ENCODE measurements at places on chromosomes 11 and 22.

DNA sequence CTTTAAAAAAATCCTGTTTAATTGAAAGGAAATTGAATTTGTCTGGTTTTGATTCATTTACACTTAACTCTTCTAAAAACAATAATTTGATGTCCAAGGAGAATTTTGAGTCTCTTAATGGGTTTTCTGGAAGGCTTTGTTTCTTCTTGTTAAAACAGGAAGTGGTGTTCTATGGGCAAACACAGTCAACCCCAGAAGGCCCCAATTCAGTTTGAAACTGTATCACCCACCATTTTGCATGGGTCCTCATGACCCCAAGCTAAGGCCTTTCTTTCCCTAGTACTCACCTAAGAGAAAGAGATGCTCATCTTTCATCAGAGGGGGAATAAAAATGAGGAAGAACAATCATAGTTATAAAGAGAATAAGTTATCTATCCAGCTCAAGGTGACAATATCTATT, 10.6 kb downstream of the FLI1 start:
- no peak for DNase-seq

GRCh38 chr22:42816336-42816735, 40.7 kb downstream of the ARFGAP3 start:
- DNase-seq, result no peak

- DNase-seq, result no peak
Measured at GRCh38 chr11:119774172-119774763, 45.3 kb upstream of the NECTIN1 start.

DNA sequence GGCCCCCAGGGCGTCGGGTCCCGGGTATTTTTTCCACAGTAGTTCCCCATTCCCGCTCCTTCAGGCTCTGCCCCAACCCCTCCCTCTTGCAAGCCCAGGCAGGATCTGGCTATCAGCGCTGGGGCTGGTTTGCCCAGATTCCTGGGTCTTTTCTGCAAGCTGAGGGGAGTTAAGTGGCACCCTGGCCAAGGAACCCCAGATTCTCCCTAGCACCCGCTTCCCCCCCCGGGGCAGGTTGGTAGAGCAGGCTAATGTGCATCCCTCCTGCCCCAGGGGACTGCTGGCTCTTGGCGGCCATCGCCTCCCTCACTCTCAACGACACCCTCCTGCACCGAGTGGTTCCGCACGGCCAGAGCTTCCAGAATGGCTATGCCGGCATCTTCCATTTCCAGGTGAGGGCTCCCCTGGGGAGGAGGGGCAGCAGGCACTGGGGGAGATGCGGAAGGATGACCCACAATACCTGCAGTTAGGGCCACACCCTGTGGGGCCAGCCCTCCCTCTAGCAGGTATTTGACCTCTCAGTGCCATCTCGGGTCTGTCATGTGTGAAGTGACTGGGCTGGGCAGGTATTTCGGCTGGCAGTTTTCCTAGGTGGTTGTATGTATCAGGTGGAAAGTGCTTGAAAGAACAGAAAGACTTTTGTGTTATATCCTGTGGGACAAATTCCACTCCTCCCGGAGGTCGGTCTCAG, 1.6 kb downstream of the CAPN1 start:
- DNase-seq, result no peak

GRCh38 chr11:110735455-110736170, 23.4 kb upstream of the ARHGAP20 start:
- DNase-seq, result no peak

DNA sequence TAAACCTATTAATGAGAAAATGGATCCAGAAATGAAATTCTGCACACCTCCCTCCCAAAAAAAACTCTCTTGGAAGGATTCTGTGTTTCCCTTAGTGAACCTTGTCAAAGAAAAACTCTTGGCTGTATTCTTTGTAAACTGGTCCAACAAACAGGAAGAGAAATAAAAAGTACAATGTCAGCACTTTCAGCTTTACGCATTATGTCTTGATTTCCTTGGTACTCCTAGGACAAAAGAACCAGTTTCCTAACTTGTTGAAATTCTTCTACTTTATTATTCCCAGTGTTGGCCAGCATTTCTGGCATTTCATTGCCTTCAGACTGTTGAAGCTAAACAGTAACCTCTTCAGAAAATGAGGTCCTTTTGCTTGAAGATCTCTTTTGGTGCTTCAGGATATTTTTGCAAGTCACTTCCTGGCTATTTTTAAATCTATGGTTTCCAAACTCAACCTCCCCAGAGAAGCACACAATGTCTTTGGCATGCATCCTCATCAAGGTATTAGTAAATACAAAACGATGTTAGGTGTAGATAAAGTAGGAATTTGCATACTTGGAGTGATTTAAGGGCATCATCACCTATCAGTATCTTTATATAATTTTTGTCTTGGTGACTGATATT, 342.7 kb downstream of the AASDHPPT start:
- DNase-seq, result no peak

DNA sequence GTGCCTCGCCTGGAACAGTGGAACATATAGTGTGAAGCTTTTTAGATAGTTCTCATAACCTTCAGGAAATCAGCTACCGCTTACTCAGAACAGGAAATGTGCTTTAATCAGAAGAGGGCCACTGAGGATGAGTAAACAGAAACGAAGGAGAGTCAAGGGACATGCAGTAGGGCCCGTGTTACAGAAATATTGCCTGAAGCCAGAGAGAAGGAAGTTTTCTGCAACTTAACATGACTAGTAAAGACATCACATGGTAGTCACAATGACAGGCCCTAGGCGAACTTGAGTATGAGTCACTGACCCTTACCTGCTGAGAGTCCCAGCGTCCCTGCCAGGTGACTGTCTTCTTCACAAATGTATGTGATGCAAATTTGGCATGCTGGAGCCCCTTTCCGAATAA, 39.4 kb downstream of the CARD18 start:
- DNase-seq, result no peak

GRCh38 chr11:14193644-14194043, 165.3 kb downstream of the RRAS2 start:
- DNase-seq, result no peak

GRCh38 chr22:50186181-50186714, 535 bp downstream of the TRABD start:
- DNase-seq, result no peak

- DNase-seq, result no peak
Measured at GRCh38 chr11:13302420-13302958, 24.9 kb downstream of the BMAL1 start.

DNA sequence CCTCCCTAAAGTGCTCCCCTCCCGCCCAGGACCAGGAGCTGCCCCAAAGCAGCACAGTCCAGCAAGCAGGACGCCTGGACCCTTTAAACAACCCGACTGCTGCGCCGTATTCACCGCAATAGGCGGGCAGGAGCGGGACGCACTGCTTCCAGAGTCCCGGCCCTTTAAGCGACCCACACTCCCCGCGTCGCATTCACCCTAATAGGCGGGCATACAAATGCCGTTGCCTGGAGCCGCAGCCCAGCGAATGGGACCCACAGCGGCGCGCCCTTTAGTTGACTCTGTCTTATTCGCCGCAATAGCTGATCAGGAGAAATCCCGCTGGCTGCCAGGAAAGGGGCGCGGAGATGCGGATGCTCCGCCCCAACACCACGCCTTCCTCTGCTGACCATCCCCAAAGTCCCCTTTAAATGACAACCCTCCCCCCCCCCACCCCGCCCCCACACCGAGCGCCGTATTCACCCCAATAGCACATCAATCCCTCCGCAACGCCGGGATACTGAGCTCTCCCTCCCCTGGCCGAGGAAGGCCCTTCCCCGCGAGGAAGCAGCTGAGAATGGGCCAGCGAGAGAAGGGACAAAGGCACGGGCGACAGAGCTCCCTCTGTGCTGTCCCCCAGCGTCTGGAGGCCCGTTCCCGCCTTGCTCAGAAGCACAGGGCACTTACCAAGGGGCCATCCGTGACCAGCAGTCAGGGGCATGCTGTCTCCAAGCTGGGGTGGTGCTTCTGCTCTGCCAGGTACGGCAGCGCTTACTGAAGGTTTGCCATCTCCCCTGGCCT, 4.7 kb downstream of the OSBPL5 start:
- peak; percentile 88 for DNase-seq

DNA sequence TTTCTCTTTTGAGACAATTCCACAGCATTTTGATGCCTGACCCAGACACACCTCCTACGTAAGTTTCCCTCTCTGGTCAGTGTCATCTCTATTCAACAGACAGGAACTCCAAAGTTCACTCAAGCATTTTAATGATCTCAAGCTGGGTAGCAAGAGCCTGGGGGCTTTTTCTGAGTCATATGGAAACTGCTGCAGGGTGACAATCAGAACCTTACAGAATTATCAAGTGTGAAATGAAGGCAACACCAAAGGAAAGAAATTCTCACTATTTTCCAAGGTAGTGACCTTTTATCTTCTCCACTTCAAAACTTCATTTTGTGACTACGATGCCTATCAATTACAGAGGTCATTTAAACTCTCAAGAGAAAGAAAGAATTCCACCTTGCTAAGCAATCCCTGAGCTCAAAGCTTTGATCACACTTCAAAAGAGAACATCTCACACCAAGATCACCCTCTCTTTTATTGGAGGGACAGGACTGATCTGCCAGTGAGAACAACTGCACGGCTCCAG, 229.0 kb upstream of the ZC3H12C start:
- DNase-seq, result no peak

DNA sequence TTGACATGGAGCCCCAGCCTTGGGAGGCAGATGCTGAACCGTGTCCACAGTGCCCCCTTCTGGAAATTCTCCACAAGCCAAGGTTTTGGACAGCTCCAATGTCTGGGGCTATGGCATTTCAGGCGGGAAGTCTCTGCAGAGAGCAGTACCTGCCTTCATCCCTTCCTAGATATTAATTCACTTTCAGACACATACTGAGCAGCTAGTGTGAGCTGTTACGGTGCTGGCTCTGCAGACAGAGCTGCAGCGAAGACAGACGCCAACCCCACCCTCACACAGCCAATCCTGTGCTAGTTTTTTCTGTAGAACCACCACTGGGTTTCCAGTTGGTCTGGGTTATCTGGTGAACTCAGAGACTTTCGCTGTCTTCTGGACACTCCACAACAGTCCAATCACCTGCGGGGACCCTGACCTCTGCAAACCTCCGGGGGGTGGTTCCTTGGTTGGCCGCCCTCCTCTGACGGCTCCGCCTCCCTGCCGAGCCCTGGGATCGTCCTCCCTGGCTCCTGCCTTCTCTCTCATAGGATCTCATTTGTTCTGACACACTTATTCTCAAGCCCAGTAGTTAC, 9.1 kb downstream of the LMF2 start:
- no peak for DNase-seq

GRCh38 chr11:1195682-1196515, 27.0 kb upstream of the MUC5B start:
- DNase-seq, result peak; percentile 63

GRCh38 chr22:24162436-24162835, 18.9 kb upstream of the SUSD2 start:
- DNase-seq, result no peak

- no peak for DNase-seq
Measured at GRCh38 chr11:107928767-107929507, 689 bp downstream of the RAB39A start.

- no peak for DNase-seq
Measured at GRCh38 chr11:109849051-109849450, 244.1 kb upstream of the ZC3H12C start.

GRCh38 chr11:126229858-126230540, 18.4 kb downstream of the FAM118B start:
- no peak for DNase-seq

GRCh38 chr11:65919573-65920371, 546 bp downstream of the DRAP1 start:
- no peak for DNase-seq

GRCh38 chr11:10667521-10667885, 26.1 kb downstream of the IRAG1 start:
- no peak for DNase-seq

DNA sequence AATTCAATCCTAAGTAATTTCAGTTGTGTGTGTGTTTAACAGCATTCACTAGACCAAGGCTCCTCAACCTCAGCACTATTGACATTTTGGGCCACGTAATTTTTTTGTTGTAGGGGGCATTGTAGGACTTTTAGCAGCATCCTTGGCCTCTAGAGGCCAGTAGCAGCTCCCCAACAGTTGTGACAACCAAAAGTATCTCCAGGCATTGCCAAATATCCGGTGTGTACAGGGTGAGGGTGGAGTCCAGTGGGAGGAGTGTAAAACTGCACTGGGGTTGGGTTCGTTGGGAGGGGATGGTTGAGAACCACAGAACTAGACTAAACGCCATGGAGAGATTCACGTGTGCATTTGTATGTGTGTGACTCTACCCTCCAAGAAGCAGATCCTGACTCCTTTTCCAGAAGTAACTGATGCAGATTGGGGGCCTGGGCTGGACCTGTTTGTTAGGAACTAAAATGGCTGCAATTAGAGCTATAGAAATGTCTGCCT, 5.9 kb upstream of the PHF21A start:
- DNase-seq, result no peak

DNA sequence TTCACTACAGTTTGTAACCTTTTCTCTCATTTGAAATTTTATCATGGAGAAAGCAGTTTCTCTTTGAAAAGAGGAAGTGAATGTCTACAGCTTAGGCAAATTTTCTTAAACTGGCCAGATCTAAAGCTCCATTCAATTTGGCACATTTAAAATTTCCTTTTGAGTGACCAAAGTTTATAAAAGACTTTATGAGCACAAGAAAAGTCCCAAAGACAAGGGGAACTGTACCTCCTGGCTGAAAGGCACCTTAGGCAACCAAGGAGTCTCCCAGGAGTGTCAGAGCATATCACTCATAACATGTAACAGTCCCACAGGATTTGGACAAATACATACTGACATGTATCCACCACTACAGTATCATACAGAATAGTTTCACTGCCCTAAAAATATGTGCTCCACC, 41.3 kb downstream of the NARS2 start:
- no peak for DNase-seq

DNA sequence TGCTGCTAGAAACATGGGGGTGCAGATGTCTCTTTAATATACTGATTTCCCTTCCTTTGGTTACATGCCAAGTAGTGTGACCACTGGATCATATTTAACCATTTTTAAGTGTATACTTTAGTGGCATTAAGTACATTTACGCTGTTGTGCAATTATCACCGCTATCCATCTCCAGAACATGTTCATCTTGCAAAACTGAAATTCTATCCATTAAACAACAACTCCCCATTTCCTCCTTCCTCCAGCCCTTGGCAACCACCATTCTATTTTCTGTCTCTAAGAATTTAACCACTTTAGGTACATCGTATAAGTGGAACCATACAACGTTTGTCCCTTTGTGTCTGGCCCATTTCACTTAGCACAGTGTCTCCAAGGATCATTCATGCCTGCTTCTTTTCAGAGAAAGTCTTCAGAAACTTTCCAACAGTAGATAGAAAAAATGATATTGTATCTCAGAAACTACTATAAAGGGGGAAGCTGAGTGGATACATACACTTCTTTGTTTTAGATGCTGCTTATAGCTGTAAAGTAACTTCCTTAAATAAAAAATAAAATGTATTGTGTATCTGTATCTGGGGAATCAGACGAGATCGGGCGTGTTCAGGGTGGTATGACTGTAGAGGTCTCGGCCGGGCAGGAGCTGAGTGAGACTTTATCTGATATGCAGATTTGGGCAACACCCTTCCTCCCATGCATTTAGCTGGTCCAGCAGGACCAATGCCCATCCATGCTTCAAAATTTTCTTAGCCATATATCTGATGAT, 44.6 kb upstream of the ZBED5 start:
- DNase-seq, result no peak

GRCh38 chr11:34856251-34856650, 59.9 kb downstream of the APIP start:
- no peak for DNase-seq

- DNase-seq, result no peak
Measured at GRCh38 chr11:103585401-103585800, 451.0 kb upstream of the DDI1 start.

GRCh38 chr11:64713781-64714363, 9.1 kb downstream of the NRXN2 start:
- DNase-seq, result no peak

- no peak for DNase-seq
Measured at GRCh38 chr11:113862435-113862834, 12.9 kb downstream of the USP28 start.
